Frontal cortex (tissue), 4 donors: ENCODE measurements at places on chromosomes 7 and 10.

DNA sequence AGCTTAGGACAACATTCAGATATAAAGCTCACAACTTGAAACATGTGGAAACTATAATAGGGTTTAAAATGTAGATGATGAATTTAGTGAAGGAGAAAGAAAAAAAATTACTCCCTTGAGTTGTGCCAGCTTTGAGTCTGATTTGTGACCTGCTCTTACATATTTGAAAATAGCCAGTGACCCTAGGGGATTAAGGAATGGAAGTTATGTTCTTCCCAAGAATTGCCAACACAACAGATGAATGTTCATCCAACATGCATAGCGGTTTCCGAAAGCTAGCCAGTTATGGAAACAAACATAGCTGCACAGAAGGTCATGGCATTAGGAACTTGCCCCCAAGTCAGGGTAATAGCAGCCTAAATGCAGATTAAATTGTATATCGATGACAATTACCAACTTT lies 10.8 kb downstream of the TMEM196 start:
- DNase-seq, result no peak

- DNase-seq, result no peak
These were observed 91.5 kb downstream of the FOXL3 start for GRCh38 chr7:381211-382042.

GRCh38 chr10:95328013-95328412 lies 37.2 kb upstream of the PDLIM1 start:
- no peak for DNase-seq

GRCh38 chr10:63631991-63632390 lies 110.8 kb downstream of the REEP3 start:
- DNase-seq, result no peak
